ENCODE measurements at places on chromosomes 7 and 10.
A peak's percentile ranks its signal among the peaks of the same experiment; 100 is the strongest.

DNA sequence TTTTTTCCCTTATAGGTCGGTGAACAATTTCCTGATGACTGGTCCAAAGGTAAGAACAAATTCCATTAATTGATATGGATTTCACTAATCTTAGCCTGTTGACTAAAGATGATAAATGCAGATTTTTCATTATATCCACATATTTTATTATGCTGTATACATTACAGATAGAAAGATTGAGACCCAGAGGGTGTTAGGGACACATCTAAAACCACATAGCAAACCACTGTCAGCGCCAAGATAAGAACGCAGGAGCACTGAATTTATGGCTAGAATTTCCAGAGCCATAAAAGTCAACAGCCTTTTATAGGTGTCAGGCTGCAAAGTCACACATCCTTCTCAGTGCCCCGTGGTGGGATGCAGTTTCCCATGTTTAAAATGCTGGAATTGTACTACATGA, 16.2 kb downstream of the WNT8B start:
- no peak for DNase-seq

DNA sequence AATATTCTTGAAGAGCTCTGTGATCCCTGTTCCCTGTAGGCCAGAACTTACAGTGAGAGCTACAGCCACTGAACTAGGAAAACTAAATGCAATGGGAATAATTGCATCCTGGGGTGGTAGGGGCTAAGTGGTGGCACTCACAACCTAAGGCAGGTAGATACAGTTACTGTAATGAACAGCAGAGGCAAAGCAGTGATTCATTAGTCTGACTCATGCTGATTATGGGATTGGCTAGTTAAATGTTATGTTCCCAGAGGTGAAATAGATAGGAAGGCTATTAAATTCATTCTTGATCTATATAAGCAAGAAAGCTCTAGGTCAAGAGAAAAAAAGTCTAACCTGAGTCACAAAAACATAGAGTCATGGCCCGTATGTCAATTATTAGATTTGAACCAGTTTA, 173.1 kb upstream of the MALRD1 start:
- DNase-seq: no peak

DNA sequence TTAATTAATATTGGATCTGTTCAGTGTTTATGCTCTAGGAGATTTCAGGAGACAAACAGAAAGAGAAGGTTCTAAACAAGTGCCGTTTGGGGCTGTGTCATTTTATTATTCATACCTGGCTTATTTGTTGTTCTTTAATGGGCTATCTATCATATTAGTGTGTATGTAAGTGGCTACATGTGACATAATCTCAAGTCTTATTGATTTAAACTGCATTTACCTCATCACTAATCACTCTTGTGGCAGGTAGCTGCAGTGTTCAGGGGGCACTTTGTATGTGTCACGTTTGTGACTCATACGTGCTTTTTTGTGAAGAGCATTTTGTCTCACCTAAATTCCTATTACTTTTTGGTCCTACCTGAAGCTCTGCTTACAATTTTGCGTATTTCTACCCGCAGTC, 95.4 kb downstream of the EXOC4 start:
- no peak for DNase-seq

- DNase-seq: no peak
These were observed 95.0 kb downstream of the FANK1 start for GRCh38 chr10:125991392-125991791.

- DNase-seq: no peak
These were observed 18.1 kb downstream of the CALN1 start for GRCh38 chr7:72394016-72394415.

DNA sequence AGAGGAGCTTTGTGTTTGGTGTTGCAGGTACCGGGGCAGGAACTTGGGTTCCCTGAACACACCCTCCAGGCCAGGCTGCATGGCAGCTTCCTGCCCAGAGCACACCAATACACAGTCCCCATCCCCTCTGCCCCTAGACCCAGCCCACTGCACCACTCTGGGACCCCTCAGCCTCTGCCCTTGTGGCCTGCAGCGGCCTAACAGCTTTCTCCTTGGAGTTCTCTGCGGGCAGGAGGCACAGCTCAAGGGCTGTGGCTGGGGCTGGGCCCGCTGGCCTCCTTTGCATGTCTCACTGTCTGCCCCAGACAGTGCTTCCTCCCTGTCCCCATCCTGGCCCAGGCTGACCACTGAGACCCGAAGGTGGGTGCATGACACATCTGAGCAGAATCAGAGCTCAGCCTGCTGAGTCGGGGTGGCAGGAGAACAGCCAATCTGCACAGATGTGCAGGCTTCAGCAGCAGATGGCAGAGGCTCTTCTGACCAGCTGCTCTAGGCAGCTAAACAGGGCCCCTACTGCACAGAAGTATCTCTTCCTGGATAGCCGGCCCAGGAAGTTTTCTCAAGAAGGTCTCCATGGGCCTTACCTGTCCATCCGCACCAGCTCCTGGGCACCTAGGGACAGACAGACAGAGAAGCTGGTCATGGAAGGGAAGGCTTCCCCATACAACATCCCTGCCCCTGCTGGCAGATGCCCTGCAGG, 20.8 kb downstream of the VSIR start:
- DNase-seq: no peak

- peak; percentile 95 for DNase-seq
These were observed 37.3 kb downstream of the RTKN2 start for GRCh38 chr10:62231371-62231770.

- no peak for DNase-seq
These were observed 5.8 kb downstream of the LIPJ start for GRCh38 chr10:88592381-88592780.

DNA sequence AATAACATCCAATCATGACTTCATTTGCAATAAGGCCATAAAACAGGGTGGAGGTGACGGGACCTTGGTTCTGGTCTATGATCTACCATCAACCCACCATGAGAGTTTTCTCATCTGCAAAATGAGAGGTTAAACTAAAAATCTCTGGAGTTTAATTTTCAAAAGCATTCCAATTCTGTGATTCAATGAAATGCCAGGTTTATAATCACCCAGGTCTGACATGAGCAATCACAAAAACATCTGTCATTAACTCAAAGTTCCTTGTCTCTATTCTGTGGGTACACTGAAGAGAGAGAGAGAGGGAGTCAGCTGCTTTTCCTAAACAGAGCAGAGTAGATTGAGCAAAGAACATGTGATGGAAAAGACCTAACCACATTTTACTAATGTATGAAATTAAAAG, 75.4 kb downstream of the NUDCD3 start:
- DNase-seq: peak; percentile 66

DNA sequence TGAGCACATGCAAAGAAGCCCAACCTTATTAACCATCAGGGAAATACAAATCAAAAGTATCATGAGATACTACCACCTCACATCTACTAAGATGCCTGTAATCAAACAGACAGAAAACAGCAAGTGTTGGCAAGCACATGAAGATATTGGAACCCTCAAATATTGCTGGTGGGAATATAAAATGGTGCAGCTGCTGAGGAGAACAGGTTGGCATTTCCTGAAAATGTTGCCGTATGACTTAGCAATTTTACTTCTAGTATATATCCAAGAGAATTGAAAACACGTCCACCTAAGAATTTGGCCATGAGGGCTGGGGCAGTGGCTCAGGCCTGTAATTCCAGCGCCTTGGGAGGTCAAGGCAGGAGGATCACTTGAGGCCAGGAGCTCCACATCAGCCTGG, 39.4 kb upstream of the TNRC18 start:
- no peak for DNase-seq

- DNase-seq: no peak
These were observed 5.2 kb upstream of the SMKR1 start for GRCh38 chr7:129497156-129497555.

- DNase-seq: no peak
These were observed 610.0 kb downstream of the KCNMA1 start for GRCh38 chr10:77027576-77027975.

DNA sequence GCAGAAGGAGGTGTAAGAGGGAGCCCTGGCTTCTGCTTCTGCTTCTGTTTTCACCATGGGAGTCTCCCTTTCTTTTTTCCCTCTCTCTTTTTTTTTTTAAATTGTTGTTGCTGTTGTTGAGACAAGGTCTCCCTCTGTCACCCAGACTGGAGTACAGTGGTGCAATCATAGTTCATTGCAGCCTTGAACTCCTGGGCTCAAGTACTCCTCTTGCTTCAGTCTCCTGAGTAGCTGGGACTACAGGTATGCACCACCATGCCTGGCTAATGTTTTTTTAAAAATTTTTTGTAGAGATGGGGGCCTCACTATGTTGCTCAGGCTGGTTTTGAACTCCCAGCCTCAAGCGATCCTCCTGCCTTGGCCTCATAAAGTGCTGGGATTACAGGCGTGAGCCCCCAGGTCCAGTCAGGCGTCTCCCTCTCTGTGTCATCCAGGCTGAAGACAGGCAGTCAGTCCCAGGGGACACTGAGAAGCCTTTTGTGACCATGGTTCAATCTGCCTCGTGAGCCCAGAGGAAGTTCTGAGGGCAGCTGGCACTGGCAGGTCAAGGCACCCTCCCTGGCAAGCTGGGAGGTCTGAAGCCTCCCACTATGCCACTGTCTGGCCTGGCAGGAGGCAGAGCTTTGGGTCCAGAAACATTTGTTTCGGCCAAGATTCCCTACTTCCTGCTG, 33.6 kb upstream of the NPFFR1 start:
- DNase-seq: no peak

DNA sequence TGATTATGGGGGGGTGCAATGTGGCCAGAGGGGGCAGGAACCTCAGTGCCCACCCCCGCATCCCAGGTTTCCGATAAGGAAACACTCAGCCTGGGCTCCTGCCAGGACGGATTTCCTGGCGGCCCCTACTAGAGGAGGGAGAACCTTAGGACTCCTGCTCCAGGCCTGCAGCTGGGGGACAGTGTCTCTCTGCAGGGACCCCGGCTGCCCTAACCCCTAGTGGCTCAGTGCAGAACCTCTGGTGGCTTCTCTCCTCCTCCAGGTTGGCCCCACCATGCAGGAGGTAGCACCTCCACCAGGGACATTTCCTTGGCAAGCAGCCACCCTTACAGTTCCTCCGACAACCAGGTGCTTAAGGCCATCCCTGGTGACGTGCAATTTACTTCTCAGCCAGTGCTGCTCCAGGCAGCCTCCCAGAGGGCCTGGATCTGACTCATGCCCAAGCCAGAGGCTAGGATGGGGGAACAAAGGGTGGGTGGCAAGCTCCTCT, 31.9 kb downstream of the SH2B2 start:
- DNase-seq: no peak

DNA sequence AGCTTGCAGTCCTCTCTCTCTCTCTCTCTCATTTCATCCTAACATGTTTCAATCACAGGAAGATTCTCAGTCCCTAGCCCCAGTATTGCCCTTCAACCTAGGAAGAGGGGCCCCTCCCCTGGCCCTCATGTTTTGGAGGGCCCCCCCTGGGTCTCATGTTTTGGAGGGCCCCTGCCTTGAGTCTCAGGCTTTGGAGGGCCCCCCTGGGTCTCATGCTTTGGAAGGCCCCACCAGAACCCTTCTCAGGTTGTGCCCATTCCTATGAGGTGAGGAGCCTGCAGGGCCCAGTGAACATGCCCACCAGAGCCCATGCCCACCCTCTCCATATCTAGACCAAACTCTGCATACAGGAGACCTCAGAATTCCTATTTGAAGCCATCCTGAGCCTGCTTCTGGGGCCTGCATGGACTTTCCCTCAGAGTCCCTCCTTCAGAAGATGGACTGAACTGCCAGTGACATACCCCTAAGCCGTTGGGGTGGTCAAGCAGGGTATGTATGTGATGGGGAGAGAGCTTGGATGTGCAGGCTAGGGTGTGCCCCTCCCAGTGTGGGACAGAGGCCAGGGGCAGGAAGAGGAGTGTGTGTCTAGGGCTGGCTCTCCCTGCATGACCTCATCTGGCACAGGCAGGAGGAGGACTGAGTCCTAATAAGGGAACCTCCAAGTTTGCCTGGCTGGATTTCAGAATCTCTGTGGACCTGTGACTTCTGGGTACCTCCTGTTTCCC, 8.1 kb upstream of the VDAC2 start:
- DNase-seq: peak; percentile 71

GRCh38 chr10:76550806-76551205, 1086.8 kb downstream of the KCNMA1 start:
- peak; percentile 31 for DNase-seq

- DNase-seq: no peak
These were observed 202.8 kb downstream of the NEBL start for GRCh38 chr10:20694296-20694695.

GRCh38 chr7:46206476-46207060, 285.5 kb upstream of the IGFBP3 start:
- no peak for DNase-seq

- no peak for DNase-seq
These were observed 135.0 kb downstream of the GATA3 start for GRCh38 chr10:8189458-8189857.

GRCh38 chr10:17783751-17784150, 25.4 kb upstream of the MRC1 start:
- no peak for DNase-seq

GRCh38 chr7:47452295-47452694, 129.6 kb downstream of the TNS3 start:
- no peak for DNase-seq

- no peak for DNase-seq
These were observed 25.5 kb upstream of the INMT start for GRCh38 chr7:30726296-30727006.

DNA sequence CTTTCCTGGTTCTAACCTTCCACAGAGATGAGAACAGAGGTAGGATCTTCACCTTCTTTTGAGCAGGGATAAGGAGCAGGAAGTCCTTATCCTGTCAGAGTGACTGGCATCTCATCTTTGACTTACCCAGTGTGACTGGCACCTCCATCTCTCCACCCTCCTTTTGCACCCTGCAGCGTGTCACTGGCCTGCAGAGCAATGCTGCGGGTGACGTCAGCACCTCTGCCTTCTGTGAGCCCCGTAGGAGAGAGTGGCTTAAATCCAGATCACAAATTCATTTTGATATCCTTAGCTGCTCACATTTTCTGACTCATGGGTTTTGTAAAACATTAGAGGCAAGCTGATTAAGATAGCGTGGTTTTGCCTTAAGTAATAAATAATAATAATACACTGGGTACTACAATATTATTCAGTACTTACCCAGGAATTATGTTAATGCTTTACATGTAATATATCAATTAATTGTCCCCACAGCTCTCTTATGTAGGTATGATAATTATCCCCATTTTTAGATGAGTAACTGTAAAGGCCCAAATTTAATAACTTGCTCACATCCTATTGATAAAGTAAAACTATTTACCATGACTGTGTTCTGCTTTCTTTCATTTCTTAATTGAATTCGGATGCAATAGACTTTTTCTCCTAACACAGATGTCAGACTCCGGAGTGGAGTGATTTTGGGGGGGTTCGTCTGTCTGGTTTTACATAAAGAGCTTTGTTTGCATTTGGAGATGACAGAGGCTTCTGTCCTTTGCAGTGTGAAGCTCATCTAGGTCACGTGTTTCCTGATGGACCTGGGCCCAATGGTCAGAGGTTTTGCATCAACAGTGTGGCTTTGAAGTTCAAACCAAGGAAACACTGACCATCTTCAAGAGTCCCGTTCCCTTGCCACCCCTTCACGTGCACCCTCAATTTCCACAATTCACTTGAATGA, 24.9 kb downstream of the MSRB2 start:
- DNase-seq: no peak

- DNase-seq: peak; percentile 20
These were observed 70.8 kb upstream of the PARD3 start for GRCh38 chr10:34885898-34886297.

Data from fibroblast of skin of right biceps (primary cell).